ENCODE measurements at places on chromosomes 6 and 20.

GRCh38 chr6:13709689-13710551, 1.7 kb downstream of the RANBP9 start:
- peak; percentile 22 for DNase-seq

DNA sequence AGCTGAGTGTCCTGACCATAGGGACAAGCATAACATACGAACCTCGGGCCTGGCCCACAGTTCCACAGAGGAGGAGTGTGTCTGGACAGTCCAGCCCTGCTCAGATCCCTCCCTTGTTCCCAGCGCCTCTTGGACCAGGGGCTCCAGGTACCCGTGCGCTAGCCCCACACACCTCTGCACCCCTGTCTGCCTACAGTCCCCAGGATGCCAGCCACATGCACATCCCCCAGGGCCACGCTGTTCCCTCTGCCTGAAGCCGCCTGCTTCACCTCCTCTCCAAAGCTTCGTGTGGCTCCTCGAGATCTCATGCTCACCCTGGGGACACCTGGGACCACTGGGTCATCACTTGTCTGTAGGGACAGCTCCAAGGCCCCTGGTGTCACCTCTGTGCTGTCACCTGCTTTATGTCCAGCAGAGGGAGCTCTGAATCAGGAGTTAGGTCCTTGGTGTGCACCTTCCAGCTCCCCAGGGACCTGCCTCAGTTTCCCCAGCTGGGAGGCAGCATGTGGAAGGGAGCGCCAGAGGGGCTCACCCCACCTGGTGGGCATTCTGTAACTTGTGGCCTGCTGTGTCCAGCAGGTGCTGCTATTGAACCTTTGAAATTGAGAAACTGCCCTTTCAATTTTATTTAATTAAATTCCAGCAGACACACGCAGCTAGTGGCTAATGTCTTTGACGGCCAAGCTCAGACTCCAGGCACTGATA, 7.3 kb upstream of the YTHDF1 start:
- peak; percentile 59 for DNase-seq

GRCh38 chr20:1897541-1897940, 2.3 kb downstream of the SIRPA start:
- no peak for DNase-seq

GRCh38 chr6:884570-884969, 191.6 kb upstream of the EXOC2 start:
- DNase-seq: no peak

DNA sequence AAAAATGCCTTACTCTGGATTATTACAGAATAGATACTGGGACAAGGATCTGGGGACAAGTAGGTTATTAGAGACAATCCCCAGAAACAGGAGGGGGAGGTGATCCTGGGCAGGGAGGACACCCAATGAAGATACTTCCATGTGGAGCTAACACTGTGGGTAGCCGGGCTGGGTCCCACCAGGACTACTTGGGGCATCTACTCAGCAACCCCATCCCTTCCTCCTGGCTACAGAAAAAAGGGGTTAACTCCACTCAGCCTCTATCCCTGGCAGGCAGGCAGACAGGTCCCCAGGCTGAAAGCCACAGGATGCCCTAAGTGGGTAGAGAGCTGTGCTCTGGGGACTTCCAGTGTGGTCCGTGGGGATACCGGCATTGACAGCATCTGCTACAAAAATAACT, 68.0 kb upstream of the NXT1 start:
- no peak for DNase-seq

DNA sequence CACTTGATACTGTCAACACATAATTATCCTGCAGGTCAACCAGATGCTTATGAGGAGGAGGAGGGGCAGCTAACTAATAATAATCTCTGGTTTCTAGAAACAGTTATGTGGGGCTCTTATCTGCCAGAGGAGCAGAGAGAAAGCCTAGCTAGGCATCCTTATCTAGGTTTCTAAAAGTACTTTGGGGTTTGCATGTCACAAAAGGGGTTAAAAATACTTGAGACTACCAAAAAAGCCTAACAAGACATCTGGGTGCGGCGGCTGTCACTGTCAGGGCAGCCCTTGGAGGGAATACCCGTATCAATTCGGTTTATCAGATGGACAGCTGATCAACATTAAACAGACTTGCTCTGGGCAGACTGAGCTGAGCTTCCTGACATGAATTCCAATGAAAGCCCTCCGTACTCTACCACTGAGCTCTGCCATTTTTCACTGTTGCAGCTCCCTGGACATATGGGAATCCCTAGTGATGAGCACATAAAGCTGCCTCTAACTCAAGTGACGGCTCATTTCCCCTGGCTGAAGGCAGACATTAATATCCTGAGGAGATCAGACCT, 166.6 kb downstream of the PDSS2 start:
- DNase-seq: no peak

DNA sequence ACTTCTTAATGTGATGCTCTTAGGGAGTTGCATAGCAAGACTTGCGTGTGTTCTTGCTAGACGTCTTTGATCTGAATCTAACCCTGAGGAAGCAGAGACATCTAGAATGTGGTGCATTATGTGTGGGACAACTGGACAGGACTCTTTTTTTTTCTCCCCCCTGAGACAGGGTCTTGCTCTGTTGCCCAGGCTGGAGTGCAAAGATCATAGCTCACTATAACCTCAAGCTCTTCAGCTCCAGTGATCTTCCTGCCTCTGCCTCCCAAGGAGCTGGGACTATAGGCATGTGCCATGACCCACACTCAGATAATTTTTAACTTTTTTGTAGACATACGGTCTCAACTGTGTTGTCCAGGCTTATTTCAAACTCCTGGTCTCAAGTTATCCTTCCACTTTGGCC, 34.0 kb downstream of the PCMT1 start:
- no peak for DNase-seq
